NCI-H1417 treated with DMSO at 0.1 percent for 48 hours (cell line): ENCODE measurements at places on chromosomes 3 and 15.

DNA sequence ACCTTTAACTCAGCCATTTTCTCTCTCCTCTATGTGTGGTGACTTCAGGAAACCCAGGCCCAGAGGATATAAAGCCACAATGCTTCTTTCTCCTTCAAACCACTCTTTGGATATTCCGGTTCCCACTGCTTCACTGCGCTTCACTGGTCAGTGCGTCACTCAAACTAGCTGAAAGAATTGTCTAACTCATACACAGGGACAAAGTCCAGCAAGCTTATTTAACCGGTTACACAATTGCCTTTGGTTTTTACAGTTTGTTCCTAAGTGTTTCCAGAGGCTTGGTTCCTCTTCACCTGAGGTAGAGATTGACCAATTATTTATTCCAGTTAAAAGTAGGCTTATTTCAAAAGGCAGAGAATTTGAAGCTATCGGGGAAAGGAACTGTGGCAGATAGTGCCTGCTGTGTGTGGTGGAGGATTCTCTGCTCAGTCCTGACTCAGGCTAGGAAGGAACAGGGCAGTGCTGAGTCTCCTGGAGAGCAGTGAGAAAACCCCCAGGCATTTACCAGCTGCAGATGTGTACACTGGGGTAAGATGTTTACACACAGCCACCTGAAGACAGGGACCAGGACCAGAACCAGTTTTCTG, at the start of gene HGD:
Gene HGD, minus strand, starts transcription at position 145 of the 587 bp plus-strand sequence. Its CDS starts 128 bp downstream, at position 17.
- DNase-seq: no peak

- DNase-seq: no peak
Measured at GRCh38 chr3:43882976-43883680, 192.4 kb downstream of the ABHD5 start.

DNA sequence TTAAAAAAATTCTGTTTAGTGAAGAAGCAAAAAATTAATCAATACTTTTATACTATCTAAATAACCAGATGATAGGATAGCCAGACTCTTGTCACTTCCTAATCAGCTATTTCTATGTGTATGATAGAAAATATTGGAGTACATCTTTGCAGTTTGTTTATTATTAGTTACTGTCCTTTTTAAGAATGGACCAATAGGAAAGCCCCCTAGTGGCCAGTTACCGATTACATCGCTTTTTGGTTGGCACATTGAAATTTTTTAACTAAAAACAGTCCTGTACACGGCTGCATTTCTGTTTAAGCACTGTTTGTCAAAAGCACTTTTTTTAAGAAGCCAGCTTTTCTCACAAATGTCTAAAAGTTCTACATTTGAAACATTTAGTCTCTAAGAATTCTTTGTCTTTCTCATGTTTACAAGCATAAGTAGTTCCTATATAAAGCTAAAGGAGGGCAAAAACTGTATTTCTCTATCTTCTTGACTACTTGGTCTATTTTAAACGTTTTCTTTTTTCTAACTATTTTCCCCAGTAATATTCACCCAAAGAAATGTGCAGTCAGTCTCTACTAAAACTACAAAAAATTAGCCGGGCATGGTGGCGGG, 253.2 kb upstream of the LRTM1 start:
- DNase-seq: no peak

GRCh38 chr3:151135541-151136337, 50.3 kb downstream of the MED12L start:
- no peak for DNase-seq

GRCh38 chr3:99131876-99132275, 230.4 kb upstream of the DCBLD2 start:
- no peak for DNase-seq

- DNase-seq: peak; percentile 62
Measured at GRCh38 chr3:160707187-160707794, 30.3 kb downstream of the ARL14 start.

GRCh38 chr15:85329561-85330422, 50.6 kb upstream of the AKAP13 start:
- DNase-seq: no peak

DNA sequence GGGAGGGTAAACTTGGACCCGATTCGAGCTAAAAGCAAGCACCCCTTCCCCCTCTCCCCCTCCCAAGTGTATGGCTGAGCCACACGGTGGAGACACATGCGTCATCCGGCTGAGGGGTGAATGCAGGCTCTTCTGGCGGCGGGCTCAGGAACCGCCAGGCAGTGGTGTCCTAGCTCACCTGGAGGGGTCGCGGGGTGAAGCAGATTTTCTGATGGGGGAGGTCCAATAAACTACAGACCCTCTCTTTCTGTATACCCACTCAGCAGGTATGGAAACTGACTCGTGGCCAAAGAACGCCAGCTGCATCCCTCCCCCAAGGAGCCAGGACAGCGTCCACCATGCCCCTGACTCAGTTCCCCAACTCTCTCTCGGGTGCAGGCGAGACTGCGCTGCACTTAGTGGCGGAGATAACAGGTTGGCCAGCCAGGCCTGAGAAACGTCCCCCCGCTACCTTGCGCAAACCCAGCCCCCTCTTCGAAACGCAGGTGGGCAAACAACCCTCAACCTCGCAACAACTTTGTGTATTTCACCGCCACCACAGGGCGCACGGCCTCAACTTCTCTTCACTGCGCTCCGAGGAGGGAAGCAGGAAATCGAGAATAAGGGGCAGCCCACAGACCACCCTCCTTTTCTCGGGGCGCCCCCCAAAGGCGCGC, 1.3 kb downstream of the MAGI1 start:
- DNase-seq: no peak

DNA sequence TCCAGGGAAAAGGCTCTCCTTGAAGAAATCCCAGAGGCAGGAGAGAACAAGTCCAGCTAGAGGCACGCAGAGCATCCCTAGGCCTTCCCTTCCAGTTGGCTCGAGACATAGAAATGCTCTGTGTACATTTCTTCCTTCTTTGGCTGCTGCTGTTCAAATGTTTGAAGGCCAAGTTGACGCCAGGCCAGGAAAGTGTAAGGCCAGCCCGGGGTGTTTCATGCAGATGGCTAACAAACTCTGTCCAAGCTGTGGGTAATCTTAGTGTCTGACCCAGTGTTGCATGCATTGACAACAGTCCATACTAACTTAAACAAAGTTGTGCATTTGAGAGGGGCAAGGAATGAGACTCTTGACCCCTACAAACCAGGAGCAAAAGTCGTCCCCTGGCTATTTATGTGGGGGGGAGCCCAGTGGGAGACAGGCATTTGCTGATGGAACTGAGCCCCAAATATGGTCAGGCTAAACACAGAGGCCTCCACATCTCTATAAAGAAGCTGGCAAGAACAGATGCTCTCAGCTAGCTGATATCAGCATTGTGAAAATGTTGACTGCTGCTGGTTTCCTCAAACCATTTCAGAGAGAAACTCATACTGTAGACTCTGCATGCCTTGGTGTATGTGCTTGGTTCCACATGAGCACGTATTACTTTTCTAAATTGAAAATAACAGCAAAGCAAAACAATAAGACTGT, 139.5 kb downstream of the ADAMTS9 start:
- DNase-seq: no peak
